ENCODE measurements at places on chromosomes 6 and 20.

GRCh38 chr6:110693994-110694393 lies 121.3 kb downstream of the CDK19 start:
- DNase-seq: no peak
- no peak overlapping the region for H3K4me3 ChIP-seq
- no peaks in the 10 kb centered on the region for H3K36me3 ChIP-seq

DNA sequence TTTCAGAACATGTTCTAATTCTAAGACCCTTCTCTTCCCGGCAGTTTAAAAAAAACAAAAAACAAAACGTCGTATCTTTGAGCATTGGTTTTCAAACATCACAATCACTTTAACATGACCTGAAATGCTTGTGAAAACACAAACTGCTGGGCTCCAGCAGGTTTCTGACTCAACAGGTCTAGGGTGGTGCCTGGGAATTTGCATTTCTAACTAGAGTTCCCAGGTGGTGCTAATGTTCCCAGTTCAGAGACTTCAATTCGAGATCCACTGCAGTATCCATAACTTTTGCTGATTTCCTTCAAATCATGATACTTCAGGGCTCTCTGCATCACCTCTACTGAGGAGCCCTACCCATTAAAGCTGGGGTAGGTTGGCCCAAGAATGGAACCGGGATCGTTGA lies 850 bp upstream of the SMPDL3A start:
- peaks cover 9% of the 10 kb centered on the region for H3K4me1 ChIP-seq
- H3K36me3 ChIP-seq: no peaks in the 10 kb centered on the region
- H3K27ac ChIP-seq: peak overlapping the region; percentile 97
- no peaks in the 10 kb centered on the region for H3K27me3 ChIP-seq
- H3K4me3 ChIP-seq: peak overlapping the region; percentile 70

GRCh38 chr6:44227148-44227793 lies 3.9 kb downstream of the SLC29A1 start:
- DNase-seq: no peak
- H3K36me3 ChIP-seq: peaks cover 8% of the 10 kb centered on the region
- no peaks in the 10 kb centered on the region for H3K27me3 ChIP-seq

- DNase-seq: no peak
- H3K4me3 ChIP-seq: no peak overlapping the region
Measured at GRCh38 chr20:31835977-31836852, 9.2 kb downstream of the FOXS1 start.
